ENCODE measurements at places on chromosomes 6 and 20.

GRCh38 chr6:34791164-34791700, 651 bp upstream of the BLTP3A start:
- no peak for DNase-seq

DNA sequence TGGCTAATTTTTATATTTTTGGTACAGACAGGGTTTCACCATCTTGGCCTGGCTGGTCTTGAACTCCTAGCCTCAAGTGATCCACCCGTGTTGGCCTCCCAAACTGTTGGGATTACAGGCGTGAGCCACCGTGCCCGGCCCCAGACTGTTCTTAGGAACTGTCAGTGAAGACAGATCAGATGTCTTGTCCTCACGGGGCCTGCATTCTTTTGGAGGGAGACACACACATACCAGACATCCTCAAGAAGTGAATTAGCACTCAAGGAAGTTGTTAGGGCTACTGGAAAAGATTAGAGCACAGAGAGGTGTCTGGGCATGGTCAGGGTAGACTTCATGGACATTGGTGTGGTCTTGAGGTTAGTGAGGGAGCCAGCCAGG, 10.3 kb upstream of the LPIN3 start:
- no peak for DNase-seq

DNA sequence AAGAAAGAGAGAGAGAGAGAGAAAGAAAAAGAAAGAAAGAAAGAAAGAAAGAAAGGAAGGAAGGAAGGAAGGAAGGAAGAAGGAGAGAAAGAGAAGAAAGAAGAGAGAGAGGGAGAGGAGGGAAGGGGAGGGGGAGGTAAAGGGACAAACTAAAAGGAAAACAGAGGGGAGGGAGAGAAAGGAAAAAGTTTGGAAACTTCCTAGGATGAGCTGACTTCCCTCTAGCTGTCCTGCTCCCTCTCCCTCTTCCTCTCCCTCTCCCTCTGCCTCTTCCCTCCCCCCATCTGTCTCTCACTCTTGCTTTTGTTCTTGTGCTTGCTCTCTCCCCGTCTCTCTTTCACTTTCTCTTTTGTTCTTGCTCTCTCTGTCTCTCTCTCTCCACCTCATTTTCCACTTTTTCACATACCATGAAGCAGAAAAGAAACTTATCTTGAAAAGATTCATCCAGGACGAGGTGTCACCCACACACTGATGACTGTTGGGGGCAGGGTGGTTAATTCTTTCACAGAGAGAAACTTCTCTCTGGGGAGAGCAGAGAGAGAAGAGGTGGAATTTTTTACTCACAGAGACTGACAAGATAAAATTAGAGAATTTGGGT, 56.4 kb upstream of the DUSP22 start:
- DNase-seq: no peak

GRCh38 chr6:96963809-96964208, 39.3 kb downstream of the KLHL32 start:
- no peak for DNase-seq

GRCh38 chr20:33162753-33163152, 5.2 kb upstream of the BPIFA2 start:
- DNase-seq: no peak

- no peak for DNase-seq
Observed at GRCh38 chr20:37871751-37872150, 31.2 kb upstream of the VSTM2L start.

GRCh38 chr6:166908811-166909210, 47.5 kb downstream of the RNASET2 start:
- no peak for DNase-seq

DNA sequence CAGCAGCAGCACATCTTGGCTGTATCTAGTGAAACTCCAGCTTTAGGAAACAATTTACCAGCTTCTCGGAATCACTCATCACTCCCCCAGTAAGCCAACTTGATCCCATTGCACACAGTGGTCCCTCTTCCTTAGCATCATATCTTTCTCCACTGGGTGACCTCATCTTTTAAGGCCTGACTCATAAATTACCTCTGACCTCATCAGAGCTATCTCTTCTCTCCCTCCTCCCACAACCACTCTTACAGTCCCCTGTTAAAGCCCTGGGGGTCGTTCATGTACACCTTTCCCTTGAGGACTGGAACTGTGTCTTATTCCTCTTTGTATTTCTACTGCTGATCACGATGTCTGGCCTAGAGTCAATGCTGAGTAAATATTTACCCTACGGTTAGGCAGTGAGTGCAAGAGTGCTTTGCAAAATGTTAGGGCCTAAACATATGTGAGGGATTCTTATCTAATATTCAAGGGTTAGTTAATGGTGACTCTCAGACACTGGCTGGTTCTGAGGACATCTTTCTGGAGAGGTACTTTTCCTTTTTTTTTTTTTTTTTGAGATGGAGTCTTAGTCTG, 187.2 kb downstream of the LRFN2 start:
- no peak for DNase-seq

DNA sequence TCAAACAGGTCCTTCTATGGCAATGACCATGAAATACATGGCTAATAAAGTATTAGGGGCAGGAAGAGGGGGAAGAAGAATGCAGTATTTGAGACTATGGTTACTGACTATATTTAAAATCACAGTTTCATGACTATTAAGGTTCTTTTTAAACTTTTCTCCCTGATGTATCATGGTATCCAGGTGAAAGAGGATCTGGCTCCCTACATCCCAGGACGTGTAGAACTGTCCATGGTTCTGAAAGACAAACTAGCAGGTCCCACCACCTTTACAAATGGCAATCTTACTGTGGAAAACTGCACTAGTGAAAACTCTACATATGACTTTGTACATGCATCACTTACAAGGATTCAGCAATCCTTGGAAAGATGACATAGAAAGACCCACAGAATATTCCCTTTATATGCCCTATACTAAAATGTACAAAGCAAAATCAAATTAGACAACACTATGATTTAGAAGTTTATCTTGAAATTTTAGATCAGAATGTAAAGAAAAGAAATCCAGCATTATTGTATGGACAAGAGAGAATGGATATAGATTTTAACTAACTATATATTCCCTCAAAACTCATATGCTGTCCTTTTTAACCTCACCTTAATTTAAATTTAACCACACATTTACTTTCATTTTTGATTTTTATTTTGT, 33.5 kb downstream of the RPP21 start:
- DNase-seq: no peak

DNA sequence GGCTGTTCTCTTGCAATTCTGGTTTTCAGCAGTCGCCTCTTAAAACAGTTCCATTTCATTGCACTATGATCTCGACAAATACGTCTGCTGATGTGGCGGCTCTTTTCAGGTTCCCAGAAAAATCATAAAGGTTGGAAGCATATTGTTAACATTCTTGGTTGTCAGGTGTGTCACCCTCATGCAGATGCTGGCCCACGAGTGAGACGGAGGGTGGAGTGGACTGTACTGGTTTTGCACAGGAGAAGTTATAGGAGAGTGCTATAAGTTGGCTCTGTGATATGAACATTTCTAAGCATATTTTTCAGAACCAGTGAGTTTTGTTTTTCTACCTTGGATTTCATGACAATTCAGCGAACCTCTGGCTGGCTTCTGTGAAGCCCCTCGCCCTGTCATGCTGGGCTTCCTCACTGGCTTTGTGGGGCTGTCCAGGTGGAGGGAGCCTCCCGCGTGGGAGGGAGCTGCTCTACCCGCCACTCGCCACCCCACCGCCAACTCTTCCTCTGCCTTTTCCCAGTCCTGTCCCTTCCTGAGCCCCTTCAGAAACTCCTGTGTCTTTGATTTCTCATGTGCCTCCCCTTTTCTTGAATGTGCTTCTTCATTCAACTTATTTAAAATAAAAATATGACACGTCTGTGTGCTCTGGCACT, 10.6 kb downstream of the IRF4 start:
- DNase-seq: no peak

- no peak for DNase-seq
Observed at GRCh38 chr6:160177220-160177619, 55.6 kb downstream of the SLC22A1 start.

- no peak for DNase-seq
Observed at GRCh38 chr20:40865095-40865494, 163.5 kb upstream of the TOP1 start.

GRCh38 chr20:57522380-57523140, 2.4 kb downstream of the CTCFL start:
- no peak for DNase-seq
